ENCODE measurements at places on chromosomes 5 and 9.

DNA sequence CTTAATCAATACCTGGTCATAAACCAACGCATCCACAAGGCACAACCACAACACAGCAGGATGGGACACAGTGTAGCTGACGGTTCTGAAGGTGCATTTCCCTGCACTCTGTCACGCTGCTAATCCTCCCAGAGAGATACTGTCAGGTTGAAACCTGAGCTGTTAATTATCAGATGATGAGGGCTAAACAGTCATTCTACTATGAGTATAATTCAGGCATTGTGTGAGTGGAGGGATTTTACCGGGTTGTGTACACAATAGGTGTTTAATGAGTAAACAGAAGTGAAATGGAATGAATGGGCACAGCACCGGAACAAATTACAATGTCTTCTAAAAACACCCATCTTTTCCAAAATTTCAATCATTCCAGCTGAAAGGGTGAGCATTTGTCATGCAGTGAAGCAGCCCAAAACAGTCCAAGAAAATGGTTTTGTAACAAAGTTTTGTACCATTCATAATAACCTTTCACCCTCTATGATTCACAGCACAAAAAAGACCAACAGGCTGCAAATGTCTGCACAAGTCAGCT lies 71.5 kb downstream of the ABCA1 start:
- no peaks in the 10 kb centered on the region for H3K27me3 ChIP-seq
- peak overlapping the region; percentile 80 for H3K27ac ChIP-seq
- H3K4me3 ChIP-seq = no peak overlapping the region
- no peak for DNase-seq

- no peaks in the 10 kb centered on the region for H3K4me1 ChIP-seq
- H3K27me3 ChIP-seq = no peaks in the 10 kb centered on the region
- DNase-seq = no peak
Measured at GRCh38 chr5:94830520-94830919, 212.1 kb downstream of the SLF1 start.

DNA sequence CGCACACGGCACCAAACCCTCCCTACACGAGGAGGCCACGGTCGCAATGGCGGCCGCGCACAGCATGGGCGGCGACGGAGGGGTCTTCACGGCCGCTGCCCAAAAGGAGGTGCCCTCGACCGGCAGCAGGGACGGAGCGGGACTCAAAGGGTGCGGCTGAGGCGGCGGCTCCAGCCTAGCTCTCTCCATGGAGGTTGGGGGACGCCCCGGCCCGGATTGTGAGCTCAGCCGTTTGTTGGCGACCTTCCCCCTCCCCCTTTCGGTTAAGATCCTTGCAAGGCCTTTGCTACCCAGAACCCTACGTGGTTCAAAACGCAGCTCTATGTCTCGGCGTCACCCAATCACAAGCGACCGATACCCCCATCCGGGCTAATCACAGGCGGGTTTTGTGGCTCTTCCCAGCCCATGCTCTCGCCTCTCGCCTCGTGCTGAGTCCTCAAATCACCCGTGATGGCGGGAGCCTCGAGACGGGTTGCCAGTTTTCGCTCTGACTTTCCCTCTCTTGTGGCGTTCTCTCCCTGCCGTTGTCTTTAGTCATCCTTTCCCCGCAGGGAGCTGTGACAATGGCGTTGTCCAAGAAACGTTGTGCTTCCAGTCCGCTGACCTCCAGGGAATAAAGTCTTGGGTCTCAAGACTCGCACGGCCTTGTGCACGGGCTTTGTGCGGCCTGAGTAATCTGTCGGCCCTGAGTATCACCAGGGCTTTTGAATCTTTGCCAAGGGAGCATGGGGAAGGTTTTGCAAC lies 19.5 kb downstream of the C5orf52 start:
- H3K4me1 ChIP-seq = no peaks in the 10 kb centered on the region
- DNase-seq = no peak
- no peak overlapping the region for H3K27ac ChIP-seq
- peak overlapping the region; percentile 27 for H3K4me3 ChIP-seq
- no peaks in the 10 kb centered on the region for H3K36me3 ChIP-seq

DNA sequence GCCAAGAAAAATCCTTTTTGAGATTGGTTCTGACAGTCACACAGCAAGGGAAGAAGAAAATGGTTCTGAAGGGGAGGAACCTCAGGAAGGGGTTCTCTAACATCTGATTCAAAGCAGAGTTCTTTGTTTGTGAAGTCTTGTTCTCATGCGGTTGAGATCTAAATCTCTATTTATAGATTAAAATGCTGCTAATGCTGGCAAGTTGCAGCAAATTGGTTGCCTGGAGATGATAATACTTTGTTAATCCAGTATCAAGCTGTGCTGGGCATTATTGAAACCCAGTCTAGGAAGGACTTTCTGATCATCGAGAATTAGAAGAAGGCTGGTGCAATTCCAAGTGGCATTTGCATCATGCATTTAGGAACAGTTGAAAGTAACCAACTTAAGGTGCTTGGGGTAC lies 34.0 kb upstream of the SLC28A3 start:
- H3K4me3 ChIP-seq = no peak overlapping the region
- DNase-seq = no peak

GRCh38 chr5:135047347-135047695 lies 13.3 kb upstream of the PITX1 start:
- H3K27me3 ChIP-seq = peaks cover 47% of the 10 kb centered on the region
- DNase-seq = no peak
- H3K4me1 ChIP-seq = peaks cover 46% of the 10 kb centered on the region
- no peak overlapping the region for H3K4me3 ChIP-seq
- peak overlapping the region; percentile 13 for H3K27ac ChIP-seq

DNA sequence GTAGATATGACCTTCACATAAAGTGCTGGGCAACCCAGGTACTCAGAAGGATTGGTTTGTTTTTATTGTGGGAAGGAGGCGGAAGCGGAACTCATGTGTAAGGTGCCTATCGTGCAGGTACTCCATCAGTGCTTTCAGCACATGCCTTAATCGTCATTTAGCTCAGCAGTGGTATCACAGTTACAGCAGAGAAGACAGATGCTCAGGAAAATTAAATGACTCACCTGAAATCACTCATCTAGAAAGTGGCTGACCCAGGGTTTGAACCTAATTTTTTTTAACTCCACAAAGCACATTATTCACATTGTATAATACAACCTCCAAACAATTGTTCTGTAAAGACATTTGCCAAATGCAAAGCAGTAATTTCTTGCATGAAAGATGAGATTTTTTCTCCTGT lies 2.2 kb downstream of the C5orf46 start:
- H3K27me3 ChIP-seq = no peaks in the 10 kb centered on the region
- DNase-seq = no peak
- H3K4me3 ChIP-seq = no peak overlapping the region
- no peak overlapping the region for H3K27ac ChIP-seq
- H3K36me3 ChIP-seq = no peaks in the 10 kb centered on the region

All from esophagus squamous epithelium (tissue), 5 donors.